Left kidney (tissue), 8 donors: ENCODE measurements at places on chromosomes 12 and 14.

GRCh38 chr14:99272899-99273765 is 1.1 kb upstream of the BCL11B start:
- DNase-seq, result no peak

DNA sequence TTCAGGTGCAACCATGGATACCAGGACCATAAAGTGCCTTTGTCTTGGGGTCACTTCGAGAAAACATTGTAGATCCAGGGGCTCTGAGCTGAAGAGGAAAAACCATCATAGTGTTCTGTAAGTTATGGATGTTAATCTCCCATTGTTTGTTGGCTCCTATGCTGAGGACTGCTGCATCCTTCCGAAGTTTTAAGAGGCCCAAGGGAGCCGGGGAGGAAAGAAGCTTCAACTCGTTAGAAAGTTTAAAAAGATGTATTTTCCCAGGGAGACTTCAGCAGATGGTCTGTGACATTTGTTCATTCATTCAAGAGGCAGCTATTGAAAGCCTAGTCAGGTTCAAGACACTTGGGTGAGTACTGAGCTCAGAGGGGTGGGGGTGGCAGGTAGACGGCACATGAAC is 378.8 kb upstream of the TBX3 start:
- DNase-seq, result no peak

DNA sequence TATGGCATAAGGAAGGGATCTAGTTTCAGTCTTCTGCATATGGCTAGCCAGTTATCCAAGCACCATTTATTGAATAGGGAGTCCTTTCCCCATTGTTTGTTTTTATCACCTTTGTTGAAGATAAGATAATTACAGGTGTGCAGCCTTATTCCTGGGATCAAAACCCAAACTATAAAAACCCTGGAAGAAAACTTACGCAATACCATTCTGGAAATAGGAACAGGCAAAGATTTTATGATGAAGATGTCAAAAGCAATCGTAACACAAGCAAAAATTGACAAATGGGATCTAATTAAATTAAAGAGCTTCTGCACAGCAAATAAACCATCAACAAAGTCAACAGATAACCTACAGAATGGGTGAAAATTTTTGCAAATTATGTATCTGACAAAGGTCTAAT is 128.5 kb upstream of the DCN start:
- no peak for DNase-seq

- DNase-seq, result no peak
Observed at GRCh38 chr12:113260127-113260526, 38.9 kb downstream of the TPCN1 start.
